ENCODE measurements at places on chromosomes 3 and 15.

DNA sequence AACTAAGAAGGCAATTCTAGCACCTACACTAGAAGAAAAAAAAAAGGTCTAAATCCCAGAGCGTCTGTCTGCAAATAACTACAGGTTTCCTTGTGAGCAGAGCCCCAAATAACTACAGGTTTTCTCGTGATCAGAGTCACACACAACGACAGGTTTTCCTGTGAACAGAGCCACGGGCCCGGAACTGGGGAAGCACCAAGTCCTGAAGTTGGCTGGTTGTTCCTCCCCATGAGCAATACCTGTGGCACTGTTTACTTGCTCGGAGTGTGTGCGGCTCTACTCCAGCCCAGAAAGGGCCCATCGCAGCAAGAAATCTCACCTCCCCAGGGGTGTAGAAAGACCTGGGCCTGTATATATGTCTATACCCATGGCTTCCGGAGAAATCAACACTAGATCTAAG, 644 bp upstream of the MASP1 start:
- no peak for DNase-seq

- no peak for DNase-seq
These were observed 8.6 kb downstream of the SNRK start for GRCh38 chr3:43294975-43295374.

DNA sequence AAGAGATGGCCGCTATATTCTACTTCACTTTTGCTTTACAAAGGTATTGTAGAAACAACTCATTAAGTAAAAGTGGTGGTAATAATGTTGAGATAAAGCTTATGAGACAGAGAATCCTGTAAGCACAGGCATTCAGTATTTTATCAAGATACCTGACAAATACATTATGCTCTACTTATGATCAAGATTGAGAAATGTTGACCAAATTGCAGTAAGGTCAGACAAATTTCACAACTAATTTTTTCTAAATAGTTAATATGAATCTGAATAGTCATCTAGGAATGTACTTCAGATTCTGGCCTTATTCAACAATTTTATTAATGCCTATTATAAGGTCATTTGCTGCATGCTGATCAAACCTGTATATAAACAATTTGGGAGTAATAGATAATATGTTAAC, 95.1 kb upstream of the MBNL1 start:
- DNase-seq: no peak

DNA sequence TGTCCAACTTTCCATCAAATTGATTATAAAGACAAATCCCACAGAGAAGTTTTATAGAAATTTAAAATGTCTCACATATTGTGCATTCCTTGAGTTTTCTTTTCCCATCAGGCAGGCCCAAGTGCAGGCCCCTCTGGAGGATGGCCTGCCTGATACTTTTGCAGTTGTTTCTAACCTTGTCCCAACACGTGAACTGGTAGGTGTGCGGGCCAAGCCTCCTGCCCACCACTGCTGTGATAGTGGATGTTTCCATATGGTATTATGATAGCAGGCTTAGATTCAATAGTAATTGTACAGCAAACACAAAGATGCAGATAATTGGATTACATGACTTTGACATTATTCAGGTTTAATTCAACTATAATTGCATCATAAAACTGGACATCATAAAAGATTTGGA, 1.4 kb downstream of the P2RY12 start:
- no peak for DNase-seq

- no peak for DNase-seq
These were observed 20.3 kb downstream of the IL12A start for GRCh38 chr3:160008961-160009360.

DNA sequence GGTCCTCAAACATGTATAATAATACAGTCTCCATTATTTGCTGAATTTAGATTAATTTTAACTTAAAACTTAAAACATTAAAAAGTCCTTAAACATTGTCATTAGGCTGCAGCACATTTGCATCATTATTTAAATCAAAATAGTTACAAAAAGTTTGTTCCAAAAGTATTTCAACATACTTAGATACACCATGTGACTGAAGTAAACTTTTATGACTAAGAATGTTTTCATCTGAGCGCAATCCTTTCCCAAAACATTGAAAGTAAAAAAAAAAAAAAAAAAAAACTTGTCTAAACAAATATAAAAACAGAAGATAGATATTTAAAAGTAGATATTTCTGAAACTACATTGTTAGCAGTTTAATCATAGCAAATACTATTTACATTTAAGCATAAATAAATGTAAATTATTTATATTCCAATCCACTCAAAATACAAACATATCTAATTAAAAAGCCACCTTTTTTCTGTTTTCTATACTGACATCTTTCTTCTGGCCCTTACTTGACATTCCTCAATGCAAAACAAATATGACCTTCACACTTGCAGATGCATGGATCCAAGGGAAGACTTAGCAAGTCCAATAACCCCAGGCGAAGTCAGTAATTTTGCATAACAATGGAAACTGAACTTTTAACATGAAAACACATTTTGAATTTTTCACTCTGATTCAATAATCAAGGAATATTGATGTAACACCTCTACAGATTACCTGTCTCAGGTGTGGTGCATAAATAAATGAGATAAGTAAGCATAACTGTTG, 10.3 kb downstream of the FAM227B start:
- DNase-seq: no peak

DNA sequence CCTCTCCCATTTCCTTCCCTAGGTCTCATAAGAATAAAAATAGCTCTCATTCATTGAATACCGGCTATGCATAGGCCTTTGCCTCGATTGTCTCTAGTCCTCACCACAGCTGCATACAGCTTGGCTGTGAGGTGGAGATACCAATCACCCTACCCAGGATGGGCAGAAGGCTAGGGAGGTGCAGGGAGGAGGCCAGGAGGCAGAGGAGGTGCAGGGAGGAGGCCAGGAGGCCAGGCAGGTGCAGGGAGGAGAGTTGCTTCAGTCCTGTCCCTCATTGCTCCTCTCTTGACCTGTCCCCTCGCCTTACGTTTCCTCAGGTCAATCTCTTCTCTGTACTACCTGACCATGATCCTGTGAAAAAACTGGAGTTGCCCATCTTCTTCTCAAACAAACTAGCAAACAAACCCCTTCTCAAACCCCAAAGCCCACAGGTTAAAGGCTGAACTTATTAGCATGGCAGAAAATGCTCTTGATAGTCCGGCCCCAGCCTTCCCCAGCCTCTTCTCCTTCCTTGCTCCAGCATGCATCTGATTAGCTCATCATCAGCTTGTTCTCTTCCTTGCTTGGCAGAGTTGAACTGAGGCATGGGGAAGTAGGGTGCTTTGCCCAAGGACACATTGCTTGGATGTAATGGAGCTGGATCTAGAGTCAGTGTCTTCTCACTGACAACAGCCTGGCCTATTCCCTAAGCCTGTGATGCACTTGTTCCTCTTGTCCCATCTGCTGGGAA, 15.8 kb downstream of the PODXL2 start:
- DNase-seq: no peak

- no peak for DNase-seq
These were observed 27.6 kb downstream of the ZNF589 start for GRCh38 chr3:48268381-48268935.

- DNase-seq: no peak
These were observed 7.8 kb upstream of the ICE2 start for GRCh38 chr15:60486742-60487141.

- DNase-seq: no peak
These were observed 47.4 kb downstream of the EXOG start for GRCh38 chr3:38543586-38543985.

- DNase-seq: no peak
These were observed 31.2 kb upstream of the CFAP20DC start for GRCh38 chr3:59081071-59081470.

GRCh38 chr15:38192496-38192895, 60.1 kb upstream of the SPRED1 start:
- DNase-seq: no peak

- DNase-seq: no peak
These were observed 261.2 kb downstream of the LPP start for GRCh38 chr3:188415196-188415595.

- no peak for DNase-seq
These were observed 66.7 kb downstream of the PLD1 start for GRCh38 chr3:171743327-171744157.

GRCh38 chr3:127831723-127832172, 9.4 kb upstream of the MGLL start:
- no peak for DNase-seq

DNA sequence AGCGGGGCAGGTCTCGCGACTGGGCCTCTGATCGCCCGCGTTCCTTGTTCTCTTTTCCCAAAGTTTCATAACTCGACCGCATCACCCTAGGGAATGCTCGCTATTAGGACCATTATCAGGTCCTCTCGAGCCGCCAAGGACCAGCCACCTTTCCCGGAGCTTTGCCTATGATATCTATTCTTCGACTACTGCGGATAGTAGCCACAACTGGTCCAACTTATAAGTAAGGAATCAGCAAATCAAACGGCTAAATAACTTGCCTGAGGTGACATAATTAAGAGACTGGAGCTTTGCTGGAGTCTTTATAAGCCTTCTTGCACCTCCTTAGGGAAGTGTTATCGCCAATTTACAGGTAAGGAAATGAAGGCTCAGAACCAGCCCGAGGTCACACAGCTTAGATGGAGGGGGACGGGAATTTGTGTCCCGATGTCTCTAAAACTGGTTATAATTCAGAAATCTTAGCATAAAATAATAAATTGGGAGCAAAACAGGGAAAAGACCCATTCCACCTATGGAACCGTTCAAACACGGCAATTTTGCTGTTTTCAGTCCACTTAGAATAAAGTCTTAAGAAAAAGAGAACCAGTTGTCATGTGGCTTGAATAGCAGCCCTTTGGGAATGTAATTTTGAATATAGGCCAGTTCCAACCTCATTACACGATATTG, 479 bp upstream of the PLD1 start:
- no peak for DNase-seq

- no peak for DNase-seq
These were observed 35.6 kb upstream of the KCNMB2 start for GRCh38 chr3:178500631-178501030.

- DNase-seq: no peak
These were observed 102.5 kb downstream of the AKAP13 start for GRCh38 chr15:85482894-85483293.

GRCh38 chr15:57253082-57253481, 123.2 kb upstream of the CGNL1 start:
- DNase-seq: no peak

DNA sequence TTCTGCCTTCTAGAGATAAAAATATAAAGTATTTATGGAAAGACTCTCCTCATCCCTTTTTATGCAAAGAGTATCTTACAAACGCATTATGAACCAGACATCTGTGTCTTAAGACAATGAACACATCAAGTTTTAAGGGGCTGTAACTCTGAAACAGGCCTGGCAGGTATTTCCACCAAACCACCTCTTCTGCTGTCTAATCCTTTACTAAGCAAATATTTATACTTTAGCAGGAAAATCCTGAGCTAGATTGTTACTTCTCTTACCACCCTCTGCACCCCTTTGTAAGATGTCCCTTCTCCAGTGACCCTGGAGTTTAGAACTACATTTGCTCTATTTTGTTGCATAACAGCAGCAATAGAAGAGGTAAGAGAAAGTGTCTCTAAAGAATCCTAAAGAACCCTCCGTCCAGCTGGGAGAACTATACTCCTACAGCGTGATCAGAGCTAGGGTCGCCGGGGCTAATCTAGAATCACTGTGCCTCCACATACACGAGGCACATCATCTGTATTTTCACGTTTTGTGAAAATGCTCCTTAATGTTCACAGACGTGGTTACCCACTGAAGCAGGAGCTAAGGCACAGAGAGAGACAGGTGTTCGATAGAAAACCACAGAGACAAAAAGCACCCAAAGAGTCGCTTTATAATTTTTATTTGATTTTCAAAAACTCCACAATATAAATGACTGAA, 129.6 kb downstream of the FOXP1 start:
- DNase-seq: no peak

Measured in NCI-H774 (cell line).